H7 (cell line): ENCODE measurements at places on chromosomes 6 and 20.
A peak's percentile ranks its signal among the peaks of the same experiment; 100 is the strongest.

DNA sequence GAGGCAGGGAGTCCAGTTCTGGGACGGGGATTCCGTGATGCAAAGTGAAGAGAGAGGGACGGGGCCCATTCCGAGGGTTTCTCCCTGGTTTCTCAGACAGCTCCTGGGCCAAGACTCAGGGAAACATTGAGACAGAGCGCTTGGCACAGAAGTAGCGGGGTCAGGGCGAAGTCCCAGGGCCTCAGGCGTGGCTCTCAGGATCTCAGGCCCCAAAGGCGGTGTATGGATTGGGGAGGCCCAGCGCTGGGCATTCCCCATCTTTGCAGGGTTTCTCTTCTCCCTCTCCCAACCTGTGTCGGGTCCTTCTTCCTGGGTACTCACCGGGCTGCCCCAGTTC lies 35.9 kb upstream of the HLA-G start:
- peak; percentile 63 for DNase-seq

- DNase-seq: peak; percentile 91
Measured at GRCh38 chr20:63483834-63484233, 11.4 kb upstream of the KCNQ2 start.

DNA sequence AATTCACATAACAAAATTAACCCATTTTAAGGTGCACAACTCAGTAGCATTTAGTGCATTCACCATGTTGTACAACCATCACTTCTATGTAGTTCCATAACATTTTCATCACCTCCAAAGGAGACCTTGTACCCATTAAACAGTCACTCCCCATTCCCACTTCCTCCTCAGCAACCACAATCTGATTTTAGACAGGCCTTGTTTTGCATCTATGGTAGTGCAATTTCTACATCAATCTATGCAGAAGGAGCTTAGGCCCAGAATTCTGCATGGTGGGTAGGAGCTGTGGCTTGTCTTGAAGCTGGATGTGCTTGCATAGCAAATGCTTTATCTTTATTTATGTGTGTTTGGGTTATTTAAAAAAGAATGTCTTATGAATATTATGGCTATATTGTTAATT lies 13.5 kb upstream of the HLA-DQA1 start:
- no peak for DNase-seq

- no peak for DNase-seq
Measured at GRCh38 chr6:134472046-134472445, 154.1 kb upstream of the SGK1 start.

DNA sequence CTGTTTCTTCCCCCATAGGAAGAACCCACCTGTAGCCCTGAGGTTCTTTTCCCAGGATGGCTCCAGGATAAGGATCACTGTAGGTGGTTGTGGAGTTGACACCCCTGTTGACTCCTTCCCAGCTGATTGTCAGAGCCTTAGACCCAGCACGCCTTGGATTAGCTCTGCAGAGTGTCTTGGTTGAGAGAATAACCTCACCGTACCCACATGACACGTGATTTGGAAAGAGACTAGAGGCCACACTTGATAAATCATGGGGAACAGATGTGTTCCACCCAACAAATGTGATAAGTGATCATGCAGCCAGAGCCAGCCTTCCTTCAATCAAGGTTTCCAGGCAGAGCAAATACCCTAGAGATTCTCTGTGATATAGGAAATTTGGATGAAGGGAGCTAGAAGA lies 12.2 kb downstream of the BTN3A1 start:
- DNase-seq: no peak

- no peak for DNase-seq
Measured at GRCh38 chr6:125699591-125699990, 49.8 kb upstream of the HEY2 start.

DNA sequence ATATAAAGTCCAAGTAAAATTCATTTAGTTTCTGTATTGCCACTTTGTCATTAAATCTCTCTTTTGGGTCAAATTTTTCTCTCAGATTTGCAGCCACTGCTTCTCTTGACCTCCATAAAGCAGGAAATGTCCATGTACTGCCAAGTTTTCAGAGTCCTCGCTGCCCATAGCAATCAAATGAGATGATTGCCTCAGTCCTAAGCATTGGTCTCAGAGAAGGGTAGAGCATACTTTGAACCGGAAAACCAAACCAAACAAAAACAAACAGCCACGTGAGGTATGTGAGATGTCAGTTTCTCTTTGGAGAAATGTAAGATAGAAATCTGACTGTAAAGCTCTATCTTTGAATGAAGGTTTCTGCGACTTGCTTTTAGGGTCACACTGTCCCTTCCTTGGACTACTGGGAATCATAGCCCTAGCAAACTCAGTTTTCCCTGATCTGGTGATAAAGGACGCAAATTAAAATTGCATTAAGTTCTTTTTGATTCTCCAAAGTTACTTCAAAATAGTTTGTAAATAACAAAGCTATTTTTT lies 505.4 kb upstream of the CITED2 start:
- no peak for DNase-seq

DNA sequence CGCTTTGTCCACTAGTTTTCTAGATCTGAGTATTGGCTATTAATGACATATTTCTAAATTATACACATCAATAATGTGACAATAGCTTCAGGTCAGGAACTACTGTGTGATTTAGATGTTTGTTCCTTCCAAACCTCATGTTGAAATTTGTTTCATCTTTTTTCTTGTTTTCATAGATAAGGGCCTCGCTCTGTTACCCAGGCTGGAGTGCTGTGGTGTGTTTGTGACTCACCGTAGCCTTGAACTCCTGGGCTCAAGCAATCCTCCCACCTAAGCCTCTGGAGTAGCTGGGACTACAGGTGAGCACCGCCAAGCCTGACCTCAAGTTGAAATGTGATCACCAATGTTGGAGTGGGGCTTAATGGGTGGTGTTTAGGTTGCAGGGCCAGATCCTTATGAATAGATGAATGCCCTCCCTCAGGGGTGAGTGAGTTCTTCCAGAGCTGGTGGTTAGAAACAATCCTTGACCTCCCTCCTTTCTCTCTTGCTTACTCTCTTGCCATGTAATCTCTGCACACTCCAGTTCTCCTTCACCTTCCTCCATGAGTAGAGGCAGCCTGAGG lies 5.9 kb upstream of the NQO2 start:
- no peak for DNase-seq

GRCh38 chr6:55557146-55557545 lies 21.8 kb downstream of the HMGCLL1 start:
- no peak for DNase-seq

GRCh38 chr6:118397671-118398465 lies 150.2 kb upstream of the PLN start:
- no peak for DNase-seq

DNA sequence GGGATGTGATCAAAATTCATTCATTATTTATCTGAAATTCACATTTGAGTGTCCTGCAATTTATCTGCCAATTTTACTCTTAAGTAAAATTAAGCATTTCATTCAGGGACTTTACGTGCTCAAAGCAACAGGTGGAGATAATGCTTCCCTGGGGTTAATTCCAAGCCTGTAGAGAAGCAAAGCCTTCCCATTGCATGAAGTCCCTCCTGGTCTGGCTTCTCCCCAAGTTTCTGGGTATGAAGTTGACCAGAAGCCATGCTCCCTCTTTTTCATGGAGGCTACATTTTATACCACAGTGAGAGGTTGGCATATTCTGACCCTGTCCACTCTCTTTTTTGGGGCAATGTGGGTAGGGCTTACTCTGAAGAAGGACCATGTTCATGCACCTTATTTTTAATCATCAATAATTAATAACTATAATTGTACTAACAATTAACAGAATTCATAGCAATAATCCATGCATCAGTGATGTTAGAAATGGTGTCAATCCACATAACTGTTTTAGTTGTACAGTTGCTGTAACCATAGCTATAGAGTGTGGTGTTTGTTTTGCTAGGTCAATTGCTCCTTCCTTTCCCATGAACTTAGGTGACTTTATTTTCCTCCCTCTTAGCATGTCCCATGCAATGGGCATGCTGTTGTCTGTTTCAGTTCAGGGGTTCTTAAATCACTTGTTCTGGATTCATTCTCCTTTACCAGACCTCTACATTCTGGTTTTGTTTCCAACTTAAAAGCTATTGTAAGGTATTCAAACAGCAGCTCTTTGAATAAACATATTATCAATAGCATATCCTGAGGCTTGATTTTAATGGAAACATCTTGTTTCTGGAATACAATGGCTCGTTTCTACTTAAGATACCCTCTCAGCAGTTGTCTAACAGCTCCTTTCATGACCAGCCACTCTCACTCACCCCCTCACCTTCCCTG lies 1.5 kb downstream of the LAMA4 start:
- no peak for DNase-seq

DNA sequence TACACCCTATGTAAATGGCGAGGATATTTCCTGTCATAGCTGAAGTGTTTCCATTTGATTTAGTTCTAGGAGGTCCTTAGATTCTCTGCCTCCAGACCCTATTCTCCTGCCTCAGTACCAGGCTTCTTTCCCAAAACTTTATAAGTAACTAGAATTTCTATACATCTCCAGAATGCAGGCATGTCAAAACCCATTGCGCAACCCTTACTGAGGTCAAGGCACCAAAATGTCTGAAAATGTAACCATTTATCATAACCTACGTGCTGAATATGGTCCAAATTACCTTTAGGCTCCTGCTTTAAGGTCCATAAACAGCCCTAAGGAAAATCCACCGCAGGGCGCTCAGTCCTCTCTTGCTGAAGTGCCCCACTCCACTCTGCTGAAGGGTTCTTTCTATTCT lies 37.5 kb upstream of the MC3R start:
- DNase-seq: no peak

DNA sequence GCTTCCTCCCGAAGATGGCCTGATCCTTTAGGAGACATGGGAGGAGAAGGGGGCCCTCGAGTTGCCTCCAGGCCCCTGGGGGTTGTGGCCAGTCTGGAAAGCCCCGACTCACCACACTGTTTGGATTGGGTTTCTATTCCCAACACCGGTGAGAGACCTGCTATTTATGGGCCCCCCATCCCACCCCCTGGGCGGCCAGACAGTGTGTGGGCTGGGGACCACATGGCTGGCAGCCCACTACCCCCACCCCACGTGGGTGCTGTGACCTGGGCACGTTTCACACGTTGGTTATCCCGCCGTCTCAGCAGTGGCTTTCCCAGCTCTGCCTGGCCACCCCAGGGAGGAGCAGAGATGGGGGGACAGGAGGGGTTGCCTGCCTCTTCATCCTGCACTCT lies 116.1 kb downstream of the VEGFA start:
- DNase-seq: no peak

DNA sequence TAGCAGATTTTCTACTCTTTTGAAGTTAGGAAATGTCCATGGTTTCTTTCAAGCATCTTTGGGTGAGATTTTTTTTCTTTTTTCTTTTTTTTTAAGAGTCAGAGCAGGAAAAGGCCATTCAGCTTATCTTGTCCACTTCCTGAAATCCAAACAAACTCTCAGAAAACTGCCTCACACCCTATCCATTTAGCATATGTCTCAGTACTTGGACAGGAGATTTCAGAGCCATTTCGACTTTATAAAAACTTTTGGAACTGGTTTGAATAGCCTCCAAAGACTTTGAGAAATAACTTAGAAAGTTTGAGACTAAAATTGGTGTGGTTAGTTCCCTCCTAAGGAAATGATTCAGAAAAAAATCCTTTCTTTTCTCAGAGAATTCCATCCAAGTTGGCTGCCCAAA lies 125.1 kb downstream of the MYLK4 start:
- DNase-seq: no peak
